ENCODE measurements at places on chromosomes 12 and 14. TPM values are rescaled to one million over a fixed set of nuclear protein-coding genes. Genes with fewer than 3 reads are reported as not detected.

The PRICKLE1 gene
- 11.6 TPM for total RNA-seq

The ENDOU gene
- not detected for total RNA-seq

The NEUROD4 gene
- not detected for total RNA-seq

DNA sequence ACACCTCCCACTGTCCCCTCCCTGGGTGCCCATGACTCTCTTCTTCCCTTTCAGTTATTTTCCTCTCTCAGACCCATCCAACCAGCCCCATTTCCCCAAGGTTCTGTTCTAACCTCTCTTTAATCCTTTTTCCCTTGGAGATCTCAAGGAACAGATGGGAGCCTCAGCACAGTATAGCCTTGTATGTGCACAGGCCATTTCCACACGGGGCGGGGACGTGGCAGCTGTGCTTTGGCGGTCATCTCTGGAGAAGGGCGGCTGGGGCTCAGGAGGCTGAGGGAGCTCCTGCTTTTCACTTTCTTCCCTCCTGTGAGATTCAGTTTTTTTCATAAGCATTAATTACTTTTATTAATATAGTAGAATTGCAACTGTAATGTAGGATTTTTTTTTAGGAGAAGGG is 212.2 kb downstream of the ZFP36L1 start:
- no peak for DNase-seq

GRCh38 chr14:66498311-66498710 is 9.6 kb upstream of the GPHN start:
- DNase-seq: no peak

GRCh38 chr12:88493636-88494035 is 86.6 kb downstream of the KITLG start:
- no peak for DNase-seq

- DNase-seq: no peak
Measured at GRCh38 chr12:40581889-40582288, 110.3 kb upstream of the CNTN1 start.

DNA sequence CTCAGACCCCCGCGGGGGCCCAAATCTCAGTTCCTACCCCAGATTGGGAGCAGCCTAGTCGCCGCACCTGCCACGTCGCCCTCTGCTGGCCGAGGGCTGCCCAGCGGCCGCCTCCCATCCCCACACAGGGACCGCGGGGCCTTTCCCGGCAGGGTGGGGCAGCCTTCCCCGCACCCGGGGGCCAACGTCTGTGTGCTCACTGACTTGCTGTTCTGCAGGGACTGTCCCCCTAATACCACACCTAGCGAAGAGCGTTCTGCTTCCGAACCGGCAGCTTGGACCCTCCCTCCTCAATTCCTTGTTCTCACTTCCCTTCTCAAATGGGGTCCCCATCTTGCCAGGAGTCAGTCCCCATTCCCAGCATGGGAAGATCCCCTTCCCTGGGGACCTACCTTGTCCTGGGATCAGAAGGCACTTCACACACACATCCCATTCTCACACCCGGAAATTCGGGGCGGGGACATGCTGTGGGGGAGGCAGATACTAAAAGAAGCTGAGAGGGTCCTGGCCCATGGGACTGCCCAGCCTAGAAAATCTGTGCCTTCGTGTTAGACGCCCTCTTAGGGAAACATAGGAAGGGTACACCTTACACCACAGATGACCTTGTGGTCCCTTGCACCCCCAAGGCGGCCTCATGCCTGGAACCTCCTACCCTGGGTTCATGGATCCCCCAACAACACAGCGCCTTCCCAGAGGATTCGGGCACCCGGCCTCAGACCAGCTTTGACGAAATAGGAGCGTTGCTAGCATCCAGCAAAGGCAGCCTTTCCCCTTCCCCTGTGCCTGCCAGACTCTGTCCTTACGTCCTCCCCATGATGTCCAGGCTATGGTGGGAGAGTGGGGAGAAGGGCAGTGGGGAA is 16.4 kb downstream of the ACVRL1 start:
- peak; percentile 79 for DNase-seq

DNA sequence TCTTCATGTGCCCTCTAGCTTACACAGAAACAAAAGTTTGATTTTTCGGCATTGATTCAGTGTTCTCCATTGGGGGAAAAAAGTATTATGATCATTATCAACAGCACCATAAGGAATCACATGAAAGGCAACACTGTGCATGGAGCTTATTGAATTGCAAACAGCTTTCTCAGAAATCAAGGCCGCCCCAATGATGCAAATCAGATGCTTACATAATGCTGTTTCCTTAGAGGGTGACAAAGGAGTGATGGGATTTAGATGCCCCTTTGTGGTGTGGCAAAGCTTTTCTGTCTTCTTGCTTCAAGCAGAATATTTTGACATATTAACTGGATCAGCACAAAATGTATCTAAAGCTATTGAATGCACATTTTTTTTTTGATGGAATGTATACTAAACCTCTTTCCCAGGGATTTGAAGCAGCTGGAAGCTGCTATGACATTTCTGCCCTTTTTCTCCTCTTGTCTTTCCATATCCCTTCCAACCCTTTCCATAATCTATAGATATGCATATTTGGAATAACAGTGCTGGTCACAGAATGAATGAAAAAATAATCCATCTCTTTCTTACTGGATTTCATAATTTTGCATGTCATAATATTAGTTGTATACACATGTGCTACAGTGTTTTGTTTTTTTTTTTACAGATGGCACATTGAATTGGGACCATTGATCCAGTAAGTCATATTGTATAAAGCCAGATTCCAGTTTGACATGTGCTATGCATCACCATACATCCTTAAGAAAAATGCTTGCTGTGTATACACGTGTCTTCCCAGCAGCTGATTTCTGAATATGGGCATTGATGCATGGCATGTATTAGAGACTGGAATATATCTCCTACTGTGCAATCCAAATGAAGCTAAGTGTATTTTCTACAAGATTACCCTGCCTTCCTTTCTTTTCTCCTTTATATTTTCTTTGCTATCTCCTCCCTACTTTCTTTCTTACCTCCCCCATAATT is 259.7 kb upstream of the DCN start:
- no peak for DNase-seq

DNA sequence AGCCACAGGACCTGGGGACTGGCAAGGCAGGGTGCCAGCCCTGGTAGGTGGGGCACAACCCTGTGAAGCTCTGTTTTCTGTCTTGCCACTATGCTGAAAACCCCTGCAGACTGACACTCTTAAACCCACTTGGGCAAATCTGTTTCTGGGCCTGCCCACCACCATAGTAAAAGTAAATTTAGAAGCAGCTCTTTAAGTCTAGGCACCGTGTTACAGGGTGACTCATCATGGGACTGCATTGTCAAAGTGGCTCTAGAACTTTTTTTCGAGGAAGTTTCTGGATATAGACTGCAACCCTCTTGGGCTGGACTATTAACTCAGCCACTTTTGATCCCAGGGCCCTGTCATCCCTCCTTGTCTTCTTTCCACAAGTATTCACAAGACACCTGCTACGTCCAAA is 7.7 kb downstream of the TUNAR start:
- DNase-seq: no peak

DNA sequence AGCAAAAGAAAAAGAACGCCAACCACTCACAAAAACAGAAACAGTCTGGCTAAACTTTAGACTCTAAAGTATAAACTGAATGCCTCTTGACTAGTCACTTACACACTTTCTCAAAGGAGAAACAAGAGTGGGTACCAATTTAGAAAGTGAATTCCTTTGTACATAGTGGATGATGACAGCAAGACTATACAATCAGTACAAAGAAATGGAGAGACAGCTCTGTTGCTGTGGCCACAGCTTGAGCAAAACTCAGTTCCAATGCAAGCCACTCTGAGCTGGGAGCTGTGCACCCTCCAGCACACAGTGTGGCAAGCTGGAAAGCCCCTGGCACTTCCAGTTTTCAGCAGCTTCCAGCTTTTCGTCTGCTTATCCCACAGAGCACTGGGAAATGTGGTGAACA is 21.7 kb downstream of the NT5DC3 start:
- no peak for DNase-seq

DNA sequence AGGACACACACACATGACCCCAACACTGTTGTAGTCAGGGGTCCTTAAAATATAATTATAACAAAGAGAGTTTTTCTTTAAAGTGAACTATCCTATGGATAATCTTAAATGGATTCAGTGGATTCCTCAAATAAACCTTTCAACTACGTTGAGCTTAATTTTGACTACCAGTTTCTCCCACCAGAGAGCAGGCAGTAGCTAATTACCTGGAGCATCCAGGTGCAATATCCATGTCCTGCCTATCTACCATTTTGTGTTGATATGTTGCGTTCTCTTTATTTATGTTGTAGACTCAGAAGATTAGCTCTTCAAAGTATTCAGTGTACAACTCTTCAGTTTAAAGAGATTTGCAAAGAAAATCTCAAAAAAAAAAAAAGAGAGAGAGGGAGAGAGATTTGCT is 127.2 kb upstream of the GZMB start:
- DNase-seq: no peak

DNA sequence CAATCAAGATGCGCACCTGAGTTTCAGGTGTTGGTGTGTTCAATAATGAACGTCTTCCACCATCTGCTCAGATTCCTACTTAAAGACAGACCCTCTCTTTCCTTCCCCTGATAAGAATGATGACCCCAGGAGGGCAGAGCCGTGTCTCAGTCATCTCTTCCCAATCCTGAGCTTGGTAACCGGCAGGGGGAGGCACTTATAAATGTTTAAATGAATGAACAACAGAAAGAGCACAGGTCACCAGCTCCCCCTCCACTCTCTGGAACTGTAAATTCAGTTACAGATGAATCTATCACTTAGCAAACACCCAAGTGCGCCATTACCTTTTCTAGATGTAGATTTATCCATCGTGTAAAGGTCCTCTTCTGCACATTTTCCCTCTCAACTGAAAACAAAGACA is 72.4 kb upstream of the DICER1 start:
- DNase-seq: no peak

DNA sequence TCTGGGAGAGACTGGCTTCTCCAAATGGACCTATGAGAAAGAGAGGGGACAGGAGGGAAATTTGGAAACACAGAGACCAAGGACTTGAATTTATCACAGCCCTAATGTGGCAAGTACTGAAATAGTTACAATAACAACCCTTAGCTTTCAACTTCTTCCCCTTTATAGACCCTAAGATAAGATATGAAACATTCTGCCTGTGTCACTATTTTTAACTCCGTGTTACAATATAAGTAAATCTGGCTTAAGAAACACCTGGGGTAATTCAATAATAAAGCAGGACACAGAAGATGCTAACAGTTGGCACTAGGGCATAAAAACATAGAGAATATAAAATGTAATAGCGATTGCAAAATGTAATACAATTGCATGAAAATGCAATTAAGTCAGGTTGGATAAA is 216.4 kb downstream of the NOVA1 start:
- DNase-seq: no peak
